ENCODE measurements at places on chromosomes 16 and 17.

DNA sequence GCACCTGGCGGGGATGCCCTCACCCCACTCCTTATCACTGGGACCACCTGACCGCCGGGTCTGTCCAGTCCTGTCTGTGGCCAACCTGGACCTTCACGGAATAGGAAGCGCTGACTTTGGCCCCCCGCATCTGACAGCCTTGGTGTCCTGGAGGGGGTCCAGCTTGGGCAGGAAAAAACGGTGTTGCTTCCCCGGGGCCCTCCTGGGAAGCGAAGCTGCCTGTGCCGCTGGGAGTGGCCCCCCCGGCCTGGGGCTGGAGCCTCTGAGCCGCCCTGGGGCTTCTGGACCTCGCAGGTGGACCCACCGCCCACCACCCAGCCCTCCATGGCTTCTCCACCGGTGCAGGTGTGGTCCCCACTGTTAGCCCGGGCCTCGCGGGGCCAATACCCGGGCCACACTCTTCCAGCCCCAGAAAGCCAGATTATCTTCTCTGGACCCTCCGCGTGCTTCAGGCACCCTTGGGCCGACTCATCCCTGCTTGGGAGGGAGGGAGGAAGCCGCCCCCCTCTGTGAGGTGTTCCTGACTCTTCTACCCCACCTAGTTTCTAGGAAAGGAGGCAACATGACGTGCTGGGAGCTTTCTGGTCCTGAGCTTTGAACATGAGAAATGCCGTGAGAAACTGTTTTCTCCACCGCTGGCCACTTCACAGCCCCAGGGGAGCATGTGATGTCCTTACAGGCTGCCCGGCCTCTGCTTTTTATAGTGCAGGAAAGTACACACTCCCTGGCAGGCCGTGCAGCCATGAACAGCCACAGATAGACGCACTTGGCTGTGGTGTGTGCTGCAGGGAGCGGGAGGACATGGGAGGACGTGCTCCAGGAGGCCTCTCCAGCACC is 1.1 kb downstream of the C1QTNF1 start:
- no peak for DNase-seq

DNA sequence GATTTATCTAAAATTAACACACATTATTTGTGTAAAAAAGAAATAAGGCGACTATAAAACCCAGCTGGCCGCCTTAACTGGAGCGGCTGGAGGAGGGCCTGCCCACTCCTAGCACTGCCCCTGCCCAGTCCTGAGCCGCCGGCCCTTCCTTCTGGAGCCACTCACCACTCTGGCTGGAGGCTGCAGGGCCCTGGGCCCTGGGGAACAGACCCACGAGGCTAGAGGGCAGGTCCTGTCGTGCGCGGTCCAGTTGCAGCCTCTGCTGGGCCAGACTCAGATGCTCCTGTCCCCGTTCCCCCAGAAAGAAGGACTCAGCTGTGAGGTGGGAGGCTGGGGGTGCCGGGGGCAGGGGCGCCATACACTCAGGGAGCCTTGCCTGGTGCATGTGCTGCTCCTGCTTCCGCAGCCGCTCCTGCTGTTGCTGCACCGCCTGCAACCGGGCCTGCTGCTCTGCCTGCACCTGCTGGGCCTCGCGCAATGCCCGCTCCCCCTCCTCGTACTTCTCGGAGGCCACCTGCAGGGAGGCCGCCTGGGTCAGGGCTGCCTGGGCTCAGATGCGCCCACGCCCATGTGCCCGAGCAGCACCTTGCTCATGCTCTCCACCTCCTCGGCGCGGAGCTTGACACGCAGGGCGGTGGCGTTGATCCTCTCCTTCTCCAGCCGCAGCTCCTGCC is 9.0 kb upstream of the MRPL38 start:
- DNase-seq: no peak

GRCh38 chr16:87207509-87207908 is 109.7 kb downstream of the C16orf95 start:
- no peak for DNase-seq

GRCh38 chr16:51137097-51137496 is 14.0 kb downstream of the SALL1 start:
- DNase-seq: no peak

GRCh38 chr16:22646948-22647556 is 136.4 kb downstream of the NPIPB5 start:
- no peak for DNase-seq

All from Peyer's patch (tissue), 4 donors.